CD4-positive, alpha-beta T cell treated with Interleukin-21 for 1 hour (primary cell): ENCODE measurements at places on chromosomes 5 and 9.
A peak's percentile ranks its signal among the peaks of the same experiment; 100 is the strongest.

GRCh38 chr5:139027150-139027549 is 152.0 kb upstream of the LRRTM2 start:
- DNase-seq = no peak

DNA sequence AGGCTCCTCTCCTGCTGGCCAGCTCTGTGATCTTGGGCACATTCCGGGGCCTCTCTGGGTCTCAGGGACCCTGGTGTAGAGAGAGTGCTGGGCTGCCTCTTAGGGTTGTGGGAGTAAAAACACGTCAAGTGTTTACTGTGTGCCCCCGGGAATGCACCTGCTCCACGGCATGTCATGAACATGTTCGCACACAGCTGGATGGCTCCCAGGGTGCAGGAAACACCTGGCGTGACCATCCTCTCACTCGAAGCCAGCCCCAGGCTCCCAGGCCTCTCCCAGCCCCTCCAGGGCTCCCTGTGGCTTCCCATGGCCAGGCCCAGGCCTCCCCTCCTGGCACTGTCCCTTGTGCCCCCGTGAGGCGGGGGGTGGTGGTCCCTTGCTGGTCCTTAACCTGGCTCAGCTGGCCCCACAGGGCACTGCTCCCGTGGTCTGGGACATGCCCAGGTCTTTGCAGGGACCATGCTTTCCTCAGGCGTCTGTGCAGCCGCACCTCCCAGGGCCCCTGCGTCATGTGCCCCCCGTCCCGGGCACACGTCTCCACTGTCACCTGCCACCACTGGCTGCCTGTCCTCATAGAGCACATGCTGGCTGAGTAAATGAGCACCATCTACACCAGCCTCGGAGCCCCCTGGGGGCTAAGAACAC is 44.9 kb downstream of the SLC6A3 start:
- no peak for DNase-seq

- no peak for DNase-seq
Observed at GRCh38 chr9:81145331-81145963, 543.9 kb downstream of the TLE1 start.

DNA sequence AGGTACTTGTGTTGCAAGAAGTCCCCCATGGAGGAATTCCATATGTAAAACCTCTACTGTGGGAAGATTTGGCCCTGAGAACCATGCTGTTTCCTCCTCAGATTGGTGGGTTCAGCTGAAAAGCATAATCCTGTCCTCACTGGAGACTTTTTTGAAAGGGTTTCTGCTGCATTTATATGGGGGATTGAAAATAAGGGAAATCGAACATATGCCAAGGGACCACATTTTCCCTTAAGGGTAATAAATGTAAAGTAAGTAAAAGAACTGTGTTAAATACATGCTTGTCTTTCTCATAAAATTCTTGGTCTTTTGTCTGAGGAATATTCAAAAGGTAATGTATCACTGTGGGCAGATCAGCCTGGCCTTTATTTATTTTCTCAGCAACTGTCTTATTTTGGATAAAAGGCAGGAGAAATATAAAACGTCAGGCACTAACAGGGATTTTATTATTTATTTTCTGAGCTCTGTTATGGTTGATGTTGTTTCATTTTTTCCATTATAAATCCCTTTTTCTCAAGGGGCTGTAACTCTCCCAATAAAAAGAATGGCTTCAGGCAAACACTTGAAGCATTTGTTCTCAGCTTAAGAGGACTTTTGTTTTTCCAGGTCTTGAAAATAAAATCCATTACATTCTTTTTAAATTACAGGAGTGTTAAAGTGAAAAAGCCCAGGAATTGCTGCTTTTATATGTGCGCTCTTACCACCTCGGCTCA is 131.4 kb downstream of the FGF10 start:
- DNase-seq = no peak

GRCh38 chr9:69798744-69799143 is 21.9 kb upstream of the CFAP95 start:
- no peak for DNase-seq

DNA sequence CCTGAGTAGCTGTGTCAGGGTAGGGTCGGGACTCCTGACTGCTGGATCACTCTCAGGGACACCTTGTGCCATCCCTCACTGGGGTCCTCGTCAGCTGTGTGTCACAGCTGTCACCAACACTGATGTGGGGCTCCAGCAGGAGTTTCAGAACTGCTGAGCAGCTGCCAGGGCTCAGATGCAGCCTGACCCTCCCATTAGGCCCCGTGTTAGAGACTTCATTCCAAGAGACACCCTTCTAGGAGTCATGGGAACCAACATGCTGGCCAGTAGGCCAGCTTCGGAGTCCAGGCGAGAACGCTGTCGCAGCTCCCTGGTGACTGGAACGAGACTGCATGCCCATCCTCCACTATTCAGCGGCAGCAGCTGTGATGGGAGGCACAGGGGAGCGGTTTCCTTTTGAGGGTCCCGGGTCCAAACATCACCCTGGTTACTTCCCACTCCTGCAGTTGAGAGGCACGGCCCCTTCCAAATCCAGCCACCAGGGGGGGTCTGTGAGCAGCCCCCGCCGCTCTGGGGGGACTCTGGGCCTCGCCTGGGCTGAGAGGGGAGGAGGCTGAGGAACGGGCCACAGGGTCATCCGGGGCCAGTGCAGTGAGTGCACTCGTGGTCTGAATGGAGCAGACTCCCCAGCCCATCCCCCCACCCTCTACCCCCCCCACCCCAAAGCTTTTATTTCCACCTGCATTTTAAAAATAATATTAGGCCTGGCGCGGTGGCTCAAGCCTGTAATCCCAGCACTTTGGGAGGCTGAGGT is 12.6 kb upstream of the TCF7 start:
- peak; percentile 79 for DNase-seq

GRCh38 chr5:35458824-35459207 is 158.8 kb upstream of the SPEF2 start:
- no peak for DNase-seq

DNA sequence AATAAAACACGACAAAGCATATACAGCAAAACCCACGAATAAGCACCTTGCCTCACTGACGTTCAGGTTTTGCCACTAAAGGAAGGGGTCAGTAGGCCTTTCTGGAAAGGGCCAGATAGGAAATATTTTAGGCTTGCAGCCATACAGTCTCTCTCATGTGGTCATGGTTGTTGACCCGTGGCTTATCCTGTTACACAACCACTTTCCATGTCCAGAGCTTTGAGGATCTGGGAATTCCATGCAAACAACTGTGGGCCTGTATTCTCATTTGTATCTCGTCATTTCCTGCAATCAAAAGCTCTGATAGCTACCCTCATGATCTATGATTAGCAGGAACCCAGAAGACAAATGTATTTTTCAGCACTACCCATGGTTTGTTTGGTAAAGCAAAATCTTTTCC is 108.3 kb downstream of the DRD1 start:
- no peak for DNase-seq

DNA sequence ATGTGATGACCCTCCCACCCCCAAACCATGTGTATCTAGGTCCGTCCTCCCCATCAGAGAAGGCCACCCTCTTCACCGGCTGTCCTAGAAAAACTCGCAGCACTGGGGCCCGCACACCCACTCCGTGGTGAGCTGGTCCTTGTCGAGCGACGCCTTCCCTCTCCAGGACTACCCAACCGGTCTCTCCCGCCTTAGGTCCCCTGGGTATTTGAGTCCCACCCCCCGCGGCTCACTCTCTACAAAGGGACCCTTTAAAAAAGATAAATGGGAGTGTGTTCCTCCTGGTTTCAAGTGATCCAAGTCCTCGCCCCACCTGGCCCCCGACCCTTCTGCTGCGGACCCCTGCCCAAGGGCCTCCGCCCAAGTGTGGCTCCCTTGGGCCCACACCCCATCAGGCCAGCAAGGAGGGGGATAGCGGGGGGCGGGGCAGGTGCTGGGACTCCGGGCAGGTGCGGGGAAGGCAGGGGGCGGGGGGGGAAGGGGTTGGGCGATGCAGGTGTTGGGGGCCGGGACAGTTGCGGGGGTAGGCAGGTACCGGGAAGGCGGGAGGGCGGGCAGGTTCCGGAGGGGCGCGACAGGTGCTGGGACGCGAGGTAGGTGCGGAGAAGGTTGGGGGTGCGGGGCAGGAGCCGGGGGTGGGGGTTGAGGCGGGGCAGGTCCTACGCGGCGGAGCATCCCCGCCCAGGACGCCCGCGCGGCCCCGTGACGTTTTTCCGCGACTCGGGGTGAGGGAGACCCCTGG is 970 bp upstream of the ARRDC1 start:
- no peak for DNase-seq

- no peak for DNase-seq
Observed at GRCh38 chr5:60583616-60584015, 116.3 kb downstream of the DEPDC1B start.

- no peak for DNase-seq
Observed at GRCh38 chr9:94720846-94721549, 5.5 kb upstream of the AOPEP start.

GRCh38 chr9:136713550-136713949 is 1.2 kb downstream of the DIPK1B start:
- no peak for DNase-seq

DNA sequence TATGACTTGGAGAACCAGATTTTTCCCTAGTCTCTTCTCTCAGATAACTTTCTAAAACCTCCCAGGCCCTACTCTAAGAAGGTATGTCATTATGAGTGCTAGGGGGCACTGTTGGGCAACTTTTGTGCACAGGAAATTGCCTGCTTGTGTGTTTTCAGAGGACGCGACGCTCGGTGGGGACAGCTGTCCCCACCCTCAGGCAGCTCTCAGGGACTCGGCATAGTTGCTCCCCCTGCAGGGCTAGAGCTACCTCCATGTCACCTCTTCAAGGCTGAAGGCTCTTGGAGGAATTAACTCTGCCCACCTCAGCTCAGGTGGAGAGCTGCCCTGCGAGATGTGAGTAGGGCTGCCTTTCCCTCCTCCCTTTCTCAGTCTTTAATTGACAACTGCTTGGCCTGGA is 10.2 kb upstream of the TIFAB start:
- DNase-seq = peak; percentile 59

DNA sequence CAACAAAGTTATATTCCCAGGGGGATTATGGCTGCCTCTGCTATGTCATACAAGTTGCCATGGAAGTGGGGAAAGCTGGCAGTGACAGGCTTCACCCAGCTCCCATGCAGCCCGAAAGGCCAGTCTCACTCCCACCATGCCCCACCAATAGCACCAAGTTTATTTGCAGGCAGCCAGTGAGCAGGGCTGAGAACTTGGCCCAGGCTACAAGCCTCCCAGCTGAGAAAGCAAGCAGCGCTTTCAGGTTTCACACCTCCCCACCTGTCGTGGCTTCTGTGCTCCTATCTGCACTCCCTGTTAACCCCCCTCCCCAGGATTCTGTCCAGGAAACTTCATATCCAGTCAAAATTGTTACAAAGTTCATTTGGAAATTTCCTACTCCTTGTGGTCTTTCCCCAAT is 155.0 kb downstream of the SAXO1 start:
- no peak for DNase-seq

DNA sequence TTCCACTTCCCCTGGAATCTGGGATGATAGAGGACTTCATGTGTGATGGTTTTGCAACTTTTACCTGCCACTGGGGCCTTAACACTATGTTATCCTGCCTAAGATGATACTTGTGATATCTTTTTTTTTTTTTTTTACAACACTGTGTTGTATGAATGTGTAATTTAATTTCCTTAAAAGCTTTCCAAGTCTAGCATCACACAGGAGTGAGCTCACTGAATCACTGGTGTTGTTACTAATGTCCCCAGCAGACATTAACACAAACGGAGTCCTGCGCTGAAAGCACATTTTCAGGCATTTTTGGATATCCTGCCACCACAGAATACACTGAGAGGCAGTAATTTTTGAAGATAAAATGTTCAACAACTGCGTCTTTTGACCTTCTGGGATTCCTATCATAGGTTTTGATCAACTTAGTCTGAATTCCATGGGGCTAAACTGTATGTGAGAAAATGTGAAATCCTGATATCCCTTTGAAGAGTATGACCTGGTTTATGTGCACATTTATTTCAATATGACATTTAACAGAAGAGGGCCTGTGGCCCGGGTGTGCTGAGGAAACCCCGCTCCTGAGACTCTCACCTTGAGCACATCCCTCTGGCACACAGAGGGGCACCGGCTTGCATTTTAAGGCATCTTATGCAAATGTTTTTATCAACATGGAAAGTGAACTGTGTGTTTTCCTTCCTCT is 118.0 kb downstream of the FSTL4 start:
- DNase-seq = no peak

DNA sequence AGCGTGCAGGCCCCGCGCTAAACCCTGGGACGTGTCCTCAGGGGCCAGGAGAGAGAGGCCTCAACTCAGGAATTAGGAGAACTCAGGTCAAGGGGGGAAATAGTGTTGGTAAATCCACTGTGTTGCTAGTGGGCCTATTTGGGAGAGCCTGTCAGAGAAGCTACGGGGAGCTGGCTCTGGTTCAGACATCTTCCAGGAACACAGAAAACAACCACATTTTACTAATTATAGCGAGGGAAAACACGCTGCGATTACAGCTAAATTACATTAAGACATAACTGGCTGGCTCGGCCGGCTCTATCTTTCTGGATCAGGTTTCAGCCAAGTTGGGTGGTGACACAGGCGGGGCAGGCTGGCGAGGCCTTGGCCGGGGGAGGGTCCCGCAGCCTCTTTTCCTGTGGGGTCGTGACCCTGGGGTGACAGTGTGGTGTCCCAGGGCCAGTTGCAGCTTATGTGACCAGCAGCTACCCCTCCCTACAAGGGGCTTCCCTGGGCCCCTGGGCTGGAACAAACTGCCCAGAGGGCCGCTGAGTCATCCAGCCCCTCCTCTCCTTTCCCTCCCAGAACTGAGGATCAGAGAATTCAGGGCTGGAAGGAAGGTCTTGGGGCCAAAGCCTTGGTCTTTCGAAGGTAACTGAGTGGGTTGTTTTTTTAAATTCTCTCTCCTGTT is 75.1 kb downstream of the FGF18 start:
- DNase-seq = no peak

DNA sequence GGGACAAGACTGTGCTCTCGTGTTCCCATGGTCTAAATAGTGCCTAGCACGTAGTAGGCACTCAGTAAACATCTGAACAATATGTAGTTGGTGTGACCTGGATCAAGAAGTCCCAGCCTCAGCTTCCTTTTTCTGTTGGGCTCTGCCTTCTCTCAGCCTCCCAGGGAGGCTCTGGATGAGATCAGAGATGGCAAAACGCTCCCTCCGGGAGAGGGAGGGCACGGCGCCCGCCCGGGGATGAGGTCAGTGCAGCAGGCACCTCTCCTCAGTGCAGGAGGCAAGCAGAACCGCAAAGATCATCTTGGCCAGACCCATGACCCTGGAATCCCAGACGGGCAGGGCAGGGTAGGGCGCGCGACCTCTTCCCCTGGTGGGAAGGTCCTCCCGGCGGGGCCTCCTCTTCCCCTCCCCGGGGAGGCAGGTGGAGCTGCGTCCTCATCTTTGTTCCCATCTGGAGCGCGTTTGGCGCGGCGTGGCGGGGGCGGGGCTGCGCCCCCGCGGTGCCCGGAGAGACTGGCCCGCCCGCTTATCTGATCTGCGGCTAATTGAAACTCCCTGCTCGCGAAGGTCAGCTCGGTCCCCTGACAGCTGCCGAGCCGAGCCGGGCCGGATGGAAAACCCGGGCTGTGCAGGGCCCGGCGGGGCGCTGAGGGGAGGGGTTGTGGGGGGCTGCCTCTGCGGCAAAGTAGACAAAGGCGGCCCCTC is 60.9 kb downstream of the CXXC5 start:
- no peak for DNase-seq

DNA sequence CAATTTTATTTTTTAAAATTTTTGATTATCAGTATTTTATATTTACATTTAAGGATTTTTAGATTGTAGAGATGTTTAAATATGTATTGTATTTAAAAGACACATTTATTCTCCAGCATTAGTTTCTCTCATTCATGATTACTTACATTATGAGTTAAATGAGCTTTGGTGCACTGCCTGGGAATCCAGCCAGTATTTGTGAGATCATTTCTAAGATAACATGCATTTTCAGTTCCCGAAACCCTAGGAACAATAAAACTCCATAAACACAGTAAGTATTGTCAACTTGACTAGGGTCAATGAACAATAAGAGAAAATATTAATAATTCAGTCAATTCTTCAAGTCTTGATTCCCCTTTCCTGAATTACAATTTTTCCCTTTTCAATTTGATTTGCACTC is 403.3 kb downstream of the PLK2 start:
- DNase-seq = no peak
